ENCODE measurements at places on chromosomes 1 and 21.

DNA sequence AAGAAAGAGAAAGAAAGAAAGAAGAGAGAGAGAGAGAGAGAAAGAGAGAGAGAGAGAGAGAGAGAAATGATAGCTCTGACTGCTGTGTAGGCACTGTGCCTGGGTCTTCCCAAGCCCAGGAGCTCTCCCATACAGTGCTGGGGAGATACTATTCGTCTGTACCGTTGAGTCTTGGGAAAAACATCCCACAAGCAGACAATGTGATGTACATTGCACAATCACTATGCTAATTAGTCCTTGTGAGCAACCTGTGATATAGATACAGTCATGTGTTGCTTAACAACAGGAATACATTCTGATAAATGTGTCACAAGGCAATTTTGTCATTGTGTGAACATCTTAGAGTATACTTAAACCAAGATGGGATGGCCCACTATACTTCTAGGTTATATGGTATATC, 381.0 kb downstream of the HHAT start:
- DNase-seq = no peak

DNA sequence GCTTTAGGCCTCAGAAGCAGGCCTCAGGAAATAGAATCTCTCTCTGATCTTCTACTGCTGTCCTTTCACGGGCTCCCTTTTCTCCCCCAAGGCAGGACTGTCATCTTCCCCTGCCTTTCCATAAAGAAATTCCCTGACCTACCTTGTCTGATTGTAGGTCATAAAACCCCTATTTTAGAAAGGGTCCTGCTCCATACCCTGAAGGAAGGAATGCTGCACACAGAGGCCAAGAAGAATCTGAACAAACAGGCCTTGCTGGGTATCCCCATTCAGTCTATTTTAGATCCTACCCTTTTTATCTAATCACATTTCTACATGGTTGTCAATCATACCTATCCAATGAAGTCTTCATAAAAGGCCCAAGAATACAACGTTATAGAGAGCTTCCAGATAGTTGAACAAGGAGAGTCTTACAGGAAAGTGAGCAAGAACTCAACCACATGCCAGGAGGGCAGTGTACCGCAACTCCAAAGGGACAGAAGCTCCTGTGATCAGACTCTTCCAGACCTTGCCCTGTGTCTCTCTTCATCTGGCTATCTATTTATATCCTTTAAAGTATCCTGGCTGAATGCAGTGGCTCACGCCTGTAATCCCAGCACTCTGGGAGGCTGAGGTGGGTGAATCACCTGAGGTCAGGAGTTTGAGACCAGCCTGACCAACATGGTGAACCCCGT, 93.1 kb downstream of the SLC16A1 start:
- no peak for DNase-seq

DNA sequence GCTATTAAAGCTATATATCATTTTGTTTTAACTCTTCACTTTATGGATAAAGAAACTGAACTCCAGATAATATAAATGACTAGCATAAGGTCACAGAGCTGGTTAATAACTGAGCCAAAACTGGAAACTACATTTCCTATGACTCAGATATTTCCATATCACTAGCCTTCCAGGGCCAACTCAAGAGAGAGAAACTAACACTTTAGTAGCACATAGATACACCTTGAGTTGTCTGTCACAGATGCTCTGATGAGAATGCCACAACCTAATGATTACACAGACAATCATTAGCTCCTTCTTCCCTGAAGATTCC, 40.7 kb downstream of the NME7 start:
- no peak for DNase-seq

GRCh38 chr1:10943991-10944730, 68.3 kb upstream of the TARDBP start:
- DNase-seq = no peak

GRCh38 chr1:18941221-18942141, 15.0 kb downstream of the IFFO2 start:
- no peak for DNase-seq

GRCh38 chr1:85577419-85578320, 2.9 kb upstream of the CCN1 start:
- no peak for DNase-seq

DNA sequence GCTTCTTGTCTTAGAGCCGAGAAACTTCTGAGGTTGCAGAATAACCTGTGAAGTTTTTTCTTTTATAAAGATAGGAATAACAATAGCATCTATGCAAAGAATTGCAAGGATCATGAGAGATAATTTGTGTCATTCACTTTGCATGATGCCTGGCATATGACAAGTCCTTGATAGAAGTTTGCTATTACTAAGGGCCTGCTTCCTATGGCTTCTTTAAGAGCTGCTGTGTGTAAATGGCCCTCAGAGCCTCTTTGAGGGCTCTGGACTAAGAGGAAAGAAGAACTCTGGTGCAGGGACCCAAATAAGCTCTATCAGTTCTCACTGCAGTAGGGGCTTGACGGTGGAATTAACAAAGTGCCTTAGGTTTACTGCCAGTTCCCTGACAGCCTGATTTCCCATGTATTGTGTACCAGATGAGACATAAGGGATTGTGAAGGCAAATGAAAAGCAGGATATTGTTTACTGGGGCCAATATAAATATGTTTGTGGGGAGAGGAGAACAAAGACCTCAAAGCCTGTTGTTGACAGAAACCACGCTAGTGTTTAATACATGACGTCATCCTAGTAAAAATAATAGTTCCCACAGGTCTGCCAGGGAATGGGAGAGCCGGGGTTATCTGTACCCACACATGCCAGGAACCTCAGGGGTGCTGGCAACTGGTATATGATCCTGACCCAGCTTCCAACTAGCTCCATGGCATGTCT, 131.2 kb upstream of the UBE2U start:
- DNase-seq = no peak

GRCh38 chr1:27491748-27492700, 2.1 kb upstream of the WASF2 start:
- DNase-seq = no peak

DNA sequence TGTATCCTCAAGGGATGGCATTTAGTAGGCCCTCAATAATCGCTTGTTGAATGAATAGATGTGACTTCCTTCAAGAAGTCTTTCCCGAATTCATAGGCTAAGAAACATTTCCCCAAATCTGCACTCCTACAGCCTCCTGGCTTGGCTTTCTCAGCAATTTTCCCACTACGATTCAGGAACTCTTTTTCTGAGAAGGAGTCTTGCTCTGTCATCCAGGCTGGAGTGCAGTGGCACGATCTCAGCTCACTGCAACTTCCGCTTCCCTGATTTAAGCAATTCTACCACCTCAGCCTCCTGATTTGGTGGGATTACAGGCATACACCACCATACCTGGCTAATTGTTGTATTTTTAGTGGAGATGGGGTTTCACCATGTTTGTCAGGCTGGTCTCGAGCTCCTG, 37.9 kb upstream of the IFFO2 start:
- no peak for DNase-seq

DNA sequence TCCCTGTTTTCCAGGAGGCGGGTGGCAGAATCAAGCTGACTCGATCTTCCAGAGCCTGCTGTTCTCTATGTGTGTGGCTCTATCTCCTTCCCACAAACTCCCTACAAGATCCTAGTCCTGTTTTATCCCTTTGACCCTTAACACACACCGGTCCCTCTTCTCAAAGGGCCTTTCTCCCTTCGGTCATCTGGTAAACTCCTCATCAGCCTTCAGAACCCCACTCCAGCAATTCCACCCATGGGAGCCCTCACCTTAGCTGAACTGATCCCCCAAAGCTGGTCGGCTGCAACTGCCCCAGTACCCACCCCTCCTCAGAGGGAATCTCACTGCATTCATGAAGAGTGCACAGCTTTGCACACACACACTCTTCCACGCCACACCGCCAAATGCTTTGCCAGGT, 184.9 kb downstream of the IGSF21 start:
- DNase-seq = no peak

DNA sequence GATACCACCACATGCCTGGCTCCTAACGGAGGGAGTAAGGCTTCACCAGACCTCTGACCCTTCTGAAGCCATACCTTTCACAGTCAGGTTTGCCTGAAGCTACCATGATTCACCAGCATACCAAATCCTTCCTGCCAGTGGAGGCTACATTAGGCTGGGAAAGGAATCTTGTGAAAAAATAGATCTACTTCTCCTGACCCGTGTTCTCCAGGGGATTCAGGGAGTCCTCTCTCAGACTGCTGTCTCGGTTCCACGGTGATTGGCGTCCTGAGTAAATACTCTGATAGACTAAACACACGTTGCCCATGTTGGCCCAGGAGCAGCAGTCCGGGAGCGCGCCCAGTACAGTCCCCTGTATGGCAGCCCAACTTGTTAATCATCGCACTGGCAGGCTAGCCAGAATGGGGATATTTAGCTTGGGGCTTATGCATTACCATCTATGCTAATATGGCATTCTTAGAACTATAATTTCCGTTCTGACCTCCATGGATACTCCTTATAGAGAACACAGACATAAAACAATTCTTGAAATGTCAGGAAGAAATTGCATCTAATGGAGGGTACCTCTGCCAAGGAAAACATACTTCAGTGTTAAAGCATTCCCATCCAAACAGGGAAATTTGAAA, 173.2 kb downstream of the ROR1 start:
- no peak for DNase-seq

DNA sequence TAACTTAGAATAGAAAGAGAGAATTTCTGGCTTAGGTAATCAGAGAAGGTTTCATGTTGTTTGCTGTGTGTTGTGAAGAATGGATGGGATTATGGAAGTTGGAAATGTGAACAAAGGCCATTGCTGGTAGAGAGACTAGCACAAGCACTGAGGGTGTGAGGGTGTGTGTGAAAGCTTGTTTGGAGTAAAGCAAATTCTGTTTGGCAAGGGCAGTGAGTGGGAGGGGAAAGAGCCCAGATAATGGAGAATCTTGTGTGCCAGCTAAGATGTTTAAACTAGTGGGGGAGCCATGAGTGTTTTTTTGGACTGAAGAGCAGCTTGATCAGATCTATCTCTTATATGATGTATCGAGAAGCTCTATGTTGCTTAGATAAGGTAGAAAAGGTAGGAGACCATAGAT, 107.1 kb downstream of the DISP1 start:
- no peak for DNase-seq

GRCh38 chr1:228344631-228345072, 62.0 kb downstream of the TRIM11 start:
- no peak for DNase-seq

DNA sequence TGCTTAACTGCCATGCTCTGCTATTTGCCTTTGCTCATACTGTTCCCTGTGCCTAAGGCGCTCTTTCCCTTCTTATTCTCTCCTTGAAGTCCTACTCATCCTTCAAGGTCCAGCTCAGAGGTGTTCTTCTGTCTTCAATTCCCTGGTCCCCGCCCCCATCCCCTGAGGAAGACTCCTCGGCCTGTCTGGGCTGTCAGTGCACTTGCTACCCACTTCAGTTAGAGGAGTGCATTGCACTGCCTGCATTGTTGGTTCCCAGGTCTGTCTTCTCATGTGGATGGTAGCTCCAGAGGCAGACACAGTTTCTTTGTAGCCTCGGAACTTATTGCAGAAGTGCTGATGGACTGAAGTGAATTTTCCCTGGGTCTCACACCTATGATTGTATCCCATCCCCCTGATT, 194.0 kb downstream of the C1orf94 start:
- DNase-seq = no peak

- DNase-seq = no peak
Measured at GRCh38 chr21:31234936-31235335, 109.1 kb downstream of the TIAM1 start.

DNA sequence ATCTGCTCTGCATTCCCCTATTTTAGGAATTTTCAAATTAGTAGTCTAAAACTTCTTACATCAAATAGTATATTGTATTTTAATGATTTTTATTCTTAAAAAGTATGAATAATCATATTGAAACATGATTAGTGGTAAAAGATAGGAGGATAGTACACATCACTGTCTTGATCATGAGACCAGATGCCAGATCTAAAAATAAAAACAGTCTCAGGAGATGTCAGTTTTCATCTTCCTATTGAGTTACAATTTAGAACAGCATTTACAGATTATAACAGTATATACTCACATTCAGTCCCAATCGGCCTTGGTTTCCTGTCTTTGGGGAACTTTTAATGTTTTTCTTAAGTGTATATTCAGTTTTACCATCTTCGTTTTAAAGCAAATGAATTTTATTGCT, 95.9 kb downstream of the USP25 start:
- DNase-seq = no peak

DNA sequence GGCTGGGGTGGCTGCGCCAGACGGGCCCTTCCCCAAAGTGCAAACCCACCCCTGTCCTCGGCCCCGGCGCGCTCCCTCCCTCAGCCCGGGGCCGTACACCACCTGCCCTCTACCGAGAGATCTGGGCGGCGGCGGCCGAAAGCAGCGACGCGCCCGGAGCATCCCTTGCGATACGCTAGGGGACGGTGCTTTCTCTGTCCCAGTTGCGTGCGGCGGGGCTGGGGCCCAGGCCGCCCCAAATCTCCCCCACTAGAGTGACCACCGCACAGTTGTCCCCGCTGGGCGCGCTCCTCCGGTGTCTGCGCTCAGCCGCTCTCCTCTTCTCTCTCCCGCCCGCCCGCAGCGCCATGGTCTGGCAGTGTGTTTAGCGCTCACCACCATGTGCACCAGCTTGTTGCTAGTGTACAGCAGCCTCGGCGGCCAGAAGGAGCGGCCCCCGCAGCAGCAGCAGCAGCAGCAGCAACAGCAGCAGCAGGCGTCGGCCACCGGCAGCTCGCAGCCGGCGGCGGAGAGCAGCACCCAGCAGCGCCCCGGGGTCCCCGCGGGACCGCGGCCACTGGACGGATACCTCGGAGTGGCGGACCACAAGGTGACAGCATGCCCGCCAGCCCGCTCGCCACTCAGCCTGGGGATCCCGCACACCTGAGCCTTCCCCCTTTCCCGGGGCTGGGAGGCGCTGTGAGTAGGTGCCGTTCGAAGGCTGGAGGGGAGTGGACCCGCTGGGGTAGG, 1.0 kb downstream of the ST6GALNAC5 start:
- no peak for DNase-seq

GRCh38 chr1:155859234-155859829, at the start of gene SYT11:
Gene SYT11 (plus strand): TSS chr1:155859567. CDS start chr1:155859762, 195 bp downstream.
- peak; percentile 95 for DNase-seq

GRCh38 chr1:172971241-172971640, 79.5 kb downstream of the TNFSF18 start:
- no peak for DNase-seq

DNA sequence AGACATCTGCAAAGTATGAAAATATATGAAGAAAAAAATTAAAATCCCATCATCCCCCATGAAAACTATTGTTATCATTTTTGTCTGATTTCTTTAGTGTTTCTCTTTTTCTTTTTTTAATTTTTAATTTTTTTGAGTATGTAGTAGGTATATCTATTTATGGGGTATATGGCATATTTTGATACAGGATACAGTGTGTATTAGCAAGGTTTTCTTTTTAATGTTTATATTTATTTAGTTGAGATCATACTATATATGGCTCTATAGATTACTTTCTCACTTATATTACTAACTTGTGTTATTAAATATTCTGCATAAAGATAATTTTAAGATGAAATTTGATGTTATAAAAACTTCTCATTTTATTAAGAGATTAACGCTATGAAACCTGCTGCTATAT, 11.4 kb downstream of the LGALS8 start:
- DNase-seq = no peak

- DNase-seq = no peak
Measured at GRCh38 chr1:64121766-64122385, 81.5 kb upstream of the UBE2U start.

- no peak for DNase-seq
Measured at GRCh38 chr21:33810766-33811165, 104.8 kb downstream of the ATP5PO start.

- no peak for DNase-seq
Measured at GRCh38 chr1:69911301-69911801, 294.0 kb downstream of the LRRC40 start.

- no peak for DNase-seq
Measured at GRCh38 chr1:228778026-228778425, 42.7 kb downstream of the RHOU start.

- peak; percentile 14 for DNase-seq
Measured at GRCh38 chr1:112358798-112359408, 37.1 kb upstream of the CTTNBP2NL start.

GRCh38 chr21:44405091-44405947, 50.0 kb upstream of the LRRC3 start:
- no peak for DNase-seq
